ENCODE measurements at places on chromosomes 2 and 18.

DNA sequence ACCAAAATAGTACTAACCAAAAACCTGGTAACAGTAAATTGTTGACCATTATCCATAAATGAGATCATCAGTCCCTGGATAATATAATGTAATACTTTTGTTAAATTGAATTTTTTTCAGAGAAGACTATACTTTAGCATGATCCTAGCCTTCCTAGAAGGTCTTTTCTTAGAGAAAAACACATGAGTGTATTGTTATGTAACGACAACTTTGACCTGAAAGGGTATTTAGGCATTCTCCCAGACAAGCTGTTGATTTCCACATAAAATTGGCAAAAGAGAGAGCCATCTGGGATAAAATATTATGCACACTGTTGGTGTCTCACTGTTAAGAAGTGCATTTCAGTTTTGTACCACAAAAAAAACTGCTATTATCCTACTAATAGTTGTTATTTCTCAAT lies 120.0 kb upstream of the MAPRE2 start:
- no peak for DNase-seq

- DNase-seq = no peak
These were observed 1.0 kb upstream of the ROCK1 start for GRCh38 chr18:21112543-21113105.

DNA sequence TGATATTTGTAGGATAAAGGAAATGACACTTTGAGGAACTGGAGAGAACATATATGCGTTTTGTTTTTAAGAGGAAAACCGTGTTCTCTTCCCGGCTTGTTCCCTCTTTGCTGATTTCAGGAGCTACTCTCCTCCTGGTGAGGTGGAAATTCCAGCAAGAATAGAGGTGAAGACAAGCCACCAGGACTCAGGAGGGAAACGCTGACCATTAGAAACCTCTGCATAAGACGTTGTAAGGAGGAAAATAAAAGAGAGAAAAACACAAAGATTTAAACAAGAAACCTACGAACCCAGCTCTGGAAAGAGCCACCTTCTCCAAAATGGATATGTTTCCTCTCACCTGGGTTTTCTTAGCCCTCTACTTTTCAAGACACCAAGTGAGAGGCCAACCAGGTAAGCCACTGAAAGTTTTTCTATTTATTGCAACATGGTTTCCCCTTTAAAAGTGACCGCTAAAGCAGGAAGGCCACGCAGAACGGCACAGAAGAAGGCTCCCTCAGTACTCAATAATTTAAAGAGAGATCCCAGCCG lies 735 bp downstream of the NRP2 start:
- no peak for DNase-seq

DNA sequence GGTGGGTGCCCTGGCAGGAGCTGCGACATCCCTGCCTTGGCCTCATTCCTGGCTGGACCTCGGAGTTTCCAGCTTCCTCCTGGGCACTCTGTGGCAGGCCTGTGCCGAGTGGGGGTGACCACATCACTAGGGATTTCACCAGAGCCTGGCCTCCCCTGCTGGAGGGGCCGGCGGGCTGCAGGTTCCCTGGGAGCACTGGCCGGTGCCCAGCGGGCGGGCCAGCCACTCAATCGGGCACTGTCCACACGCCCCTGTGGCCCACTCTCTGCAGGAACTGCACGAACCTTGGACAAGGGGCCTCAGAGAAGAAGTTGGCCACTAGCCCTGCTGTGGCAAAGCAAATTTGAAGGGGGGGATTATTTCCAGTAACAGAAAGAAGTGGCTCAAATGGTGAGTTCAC lies 110.7 kb upstream of the APCDD1 start:
- no peak for DNase-seq

- DNase-seq = no peak
These were observed 569.9 kb downstream of the CPS1 start for GRCh38 chr2:211126256-211126655.

GRCh38 chr2:44477657-44478414 lies 116.1 kb downstream of the CAMKMT start:
- no peak for DNase-seq

DNA sequence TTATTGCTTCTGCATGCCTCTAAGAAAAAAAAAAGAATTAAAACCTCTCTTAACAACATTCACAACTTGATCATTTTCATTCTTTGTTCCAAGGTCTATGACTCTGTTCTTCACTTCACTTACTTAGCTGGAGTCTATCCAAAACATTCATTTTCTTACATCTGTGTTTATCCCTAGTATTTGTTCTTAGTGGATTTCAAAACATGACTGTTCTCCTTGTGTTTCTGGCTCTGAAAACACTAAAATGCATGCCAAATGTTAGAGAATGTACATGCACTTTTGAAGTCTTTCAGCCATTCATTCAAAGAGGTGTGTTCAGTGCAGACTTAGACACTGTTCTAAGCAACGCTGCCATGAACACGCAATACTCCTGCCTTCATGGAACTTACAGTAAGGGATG lies 138.8 kb downstream of the CNTNAP5 start:
- DNase-seq = no peak

- no peak for DNase-seq
These were observed 4.4 kb upstream of the ZEB2 start for GRCh38 chr2:144524118-144525009.

GRCh38 chr2:56191617-56192016 lies 7.8 kb downstream of the CCDC85A start:
- no peak for DNase-seq

DNA sequence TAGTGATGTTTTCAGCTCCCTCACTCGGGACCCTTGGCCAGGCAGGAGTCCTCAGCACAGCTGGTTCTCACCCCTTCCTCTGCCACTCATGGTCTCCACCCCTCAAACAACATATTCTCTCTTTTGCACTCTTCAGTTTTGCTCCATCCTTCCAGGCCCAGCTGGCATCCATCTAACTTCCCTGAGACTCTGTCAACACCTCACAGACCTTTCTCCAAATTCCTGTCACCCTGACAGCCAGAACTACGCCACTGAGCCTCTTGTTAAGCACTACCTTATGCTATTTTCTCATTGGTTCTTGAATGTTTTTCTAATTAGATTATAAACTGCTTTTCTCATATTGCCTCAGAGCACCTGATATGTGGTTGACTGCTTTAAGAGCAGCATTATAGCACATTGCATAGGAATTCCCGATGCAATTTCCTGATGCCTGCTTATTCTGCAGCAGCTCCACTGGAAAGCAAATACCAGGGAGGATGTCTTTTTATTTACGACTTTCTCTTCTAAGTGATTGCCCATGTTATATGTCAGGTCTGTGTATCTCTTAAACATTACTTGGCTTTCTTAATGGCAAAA lies 12.4 kb upstream of the INO80C start:
- DNase-seq = no peak

GRCh38 chr2:239502430-239503186 lies 101.8 kb upstream of the HDAC4 start:
- no peak for DNase-seq

DNA sequence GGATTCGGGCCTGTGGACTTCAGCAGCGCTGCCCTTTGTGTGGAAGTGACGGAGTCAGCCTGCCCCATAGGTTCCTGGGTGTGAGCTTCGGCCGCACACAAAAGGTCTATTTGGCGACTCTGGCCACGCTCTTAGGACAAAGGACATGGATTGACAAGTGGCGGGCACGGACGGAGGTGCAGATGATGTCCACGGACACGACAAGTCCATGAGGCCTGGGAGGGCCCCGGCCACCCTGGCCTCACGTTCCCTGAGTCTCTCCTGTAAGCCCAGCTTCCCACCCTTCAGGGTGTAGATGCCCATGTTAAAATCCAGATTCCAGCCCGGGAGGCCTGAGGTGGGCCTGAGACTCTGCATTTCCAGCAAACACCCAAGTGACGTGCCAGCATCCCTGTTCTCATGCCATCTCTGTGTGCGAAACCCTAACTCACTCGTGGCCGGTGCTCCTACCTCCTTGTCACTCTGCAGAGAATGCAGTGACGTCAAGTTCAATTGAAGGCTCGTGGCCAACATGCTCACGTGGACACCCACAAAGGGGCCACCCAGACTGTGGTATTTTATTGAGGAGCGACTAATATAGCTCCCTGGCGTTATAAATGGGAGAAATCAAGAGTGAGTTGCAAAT lies 111.7 kb downstream of the RTP5 start:
- DNase-seq = no peak

DNA sequence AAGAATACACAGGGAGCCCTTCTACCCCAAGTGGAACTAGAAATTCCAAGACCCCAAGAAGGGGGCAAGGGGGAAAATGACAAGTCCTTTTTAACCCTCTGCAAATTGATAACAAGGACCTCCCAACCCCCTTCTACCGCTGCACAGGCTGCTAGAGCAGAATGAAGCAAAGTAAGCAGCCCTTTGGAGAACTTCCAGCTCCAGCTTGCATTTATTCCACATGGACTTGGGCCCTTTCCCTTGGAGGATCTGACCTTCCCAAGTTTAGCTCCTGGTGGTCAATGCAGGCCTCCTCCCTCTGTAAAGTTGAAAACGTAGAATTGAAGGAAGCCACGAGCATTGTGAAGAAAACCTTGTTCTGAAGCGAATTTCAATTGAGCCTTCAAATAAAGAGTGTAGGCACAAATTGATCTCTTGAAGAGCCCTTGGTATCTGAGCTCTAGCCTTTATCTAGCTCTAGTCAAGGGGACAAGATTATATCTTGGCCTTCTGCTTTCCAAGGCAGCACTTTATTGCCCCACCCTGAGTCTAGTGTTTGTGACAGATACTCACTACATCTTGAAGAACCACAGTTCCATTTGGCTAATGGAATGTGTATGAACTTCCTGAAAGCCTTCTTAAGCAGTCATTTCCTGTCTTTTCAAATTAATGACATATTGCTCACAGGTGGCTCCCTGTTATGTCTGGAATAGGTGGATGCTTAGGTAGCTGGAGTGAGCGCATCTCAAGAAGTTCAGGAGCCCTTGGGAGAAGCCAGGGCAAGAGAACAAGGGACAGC lies 37.2 kb downstream of the SLC14A2 start:
- DNase-seq = no peak

DNA sequence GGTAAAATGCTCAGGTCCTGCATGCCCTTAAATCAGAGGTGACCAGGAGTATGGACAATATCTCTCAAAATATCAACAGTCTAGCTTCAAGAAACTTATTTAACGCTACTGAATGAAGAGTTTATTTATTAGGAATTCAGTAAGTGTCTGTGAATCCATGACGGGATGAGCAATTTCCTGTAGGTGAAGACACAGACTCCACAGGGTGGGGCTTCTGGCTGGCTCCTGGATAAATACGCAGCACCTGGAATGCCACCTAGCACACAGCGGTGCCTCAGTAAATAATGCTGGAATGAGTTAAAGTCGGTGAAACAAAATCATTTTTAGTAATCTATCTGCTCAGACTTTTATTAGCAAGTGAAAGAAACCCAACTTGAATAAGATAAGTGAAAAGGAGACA lies 29.4 kb upstream of the MBP start:
- no peak for DNase-seq

GRCh38 chr2:165508927-165509326 lies 39.4 kb downstream of the CSRNP3 start:
- no peak for DNase-seq

GRCh38 chr2:71892896-71893295 lies 254.8 kb downstream of the CYP26B1 start:
- no peak for DNase-seq

DNA sequence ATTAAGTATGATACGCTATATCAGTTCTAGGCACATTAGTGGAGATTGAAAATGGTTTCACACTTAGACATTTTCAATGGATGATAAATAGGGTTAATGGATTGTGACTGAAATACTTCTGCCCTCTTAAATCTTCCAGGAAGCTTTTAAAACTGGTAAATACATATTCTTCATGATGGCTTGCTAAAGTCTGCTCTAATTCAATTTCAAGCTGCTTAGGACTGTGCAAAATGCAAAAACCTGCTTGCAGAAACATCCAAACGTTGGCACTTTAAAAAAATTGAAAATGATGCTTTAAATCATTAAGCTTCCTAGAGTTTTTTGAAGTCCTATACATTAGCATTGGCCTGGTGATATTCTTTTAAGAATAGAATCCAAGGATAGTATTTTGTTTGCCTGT lies 214.8 kb upstream of the FSHR start:
- no peak for DNase-seq

DNA sequence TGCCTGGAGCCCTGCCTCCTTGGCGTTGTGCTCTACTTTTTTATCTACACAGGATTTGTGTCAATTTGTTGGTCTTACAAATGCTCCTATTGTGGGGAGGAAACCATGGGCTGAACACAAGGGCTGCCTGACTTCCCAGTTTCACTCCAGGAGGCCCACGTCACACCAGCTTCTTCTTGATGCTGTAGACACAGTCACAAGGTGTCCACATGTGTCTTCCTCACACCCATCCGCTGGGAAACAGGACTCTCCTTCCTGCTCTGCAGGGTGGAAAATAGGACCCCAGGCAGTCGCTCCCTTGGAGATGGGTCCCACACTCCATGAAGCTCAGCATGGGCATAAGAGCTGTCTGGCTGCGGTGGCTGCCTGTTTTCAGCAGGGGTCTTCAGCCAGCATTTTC lies 468.2 kb downstream of the EPHA4 start:
- no peak for DNase-seq

GRCh38 chr18:24913507-24914170 lies 438.3 kb downstream of the ZNF521 start:
- DNase-seq = no peak

GRCh38 chr2:235660484-235661082 lies 166.7 kb downstream of the AGAP1 start:
- no peak for DNase-seq

DNA sequence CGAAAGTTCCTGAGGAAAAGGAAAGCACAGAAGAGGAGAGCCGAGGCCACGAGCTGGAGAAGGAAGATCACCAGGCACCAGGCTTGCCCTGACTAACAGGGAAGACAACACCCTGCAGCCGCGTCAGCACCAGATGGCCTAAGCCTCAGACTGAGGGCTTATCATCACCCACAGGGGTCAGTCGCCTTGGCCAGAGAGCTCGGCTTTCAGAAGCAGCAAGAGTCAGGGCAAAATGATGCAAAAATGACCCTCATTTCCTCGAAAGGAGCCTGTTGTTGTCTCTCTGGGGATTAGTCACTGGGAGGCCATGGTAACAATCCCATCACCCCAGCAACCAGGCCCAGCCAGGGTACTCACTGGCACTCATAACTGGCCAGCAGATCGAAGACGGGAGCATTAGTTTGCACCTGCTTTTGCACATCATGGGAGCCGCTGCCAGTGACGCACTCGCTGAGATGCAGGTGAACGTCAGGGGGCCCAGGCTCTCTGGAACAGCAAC lies 42.7 kb upstream of the ZFP36L2 start:
- peak; percentile 59 for DNase-seq

DNA sequence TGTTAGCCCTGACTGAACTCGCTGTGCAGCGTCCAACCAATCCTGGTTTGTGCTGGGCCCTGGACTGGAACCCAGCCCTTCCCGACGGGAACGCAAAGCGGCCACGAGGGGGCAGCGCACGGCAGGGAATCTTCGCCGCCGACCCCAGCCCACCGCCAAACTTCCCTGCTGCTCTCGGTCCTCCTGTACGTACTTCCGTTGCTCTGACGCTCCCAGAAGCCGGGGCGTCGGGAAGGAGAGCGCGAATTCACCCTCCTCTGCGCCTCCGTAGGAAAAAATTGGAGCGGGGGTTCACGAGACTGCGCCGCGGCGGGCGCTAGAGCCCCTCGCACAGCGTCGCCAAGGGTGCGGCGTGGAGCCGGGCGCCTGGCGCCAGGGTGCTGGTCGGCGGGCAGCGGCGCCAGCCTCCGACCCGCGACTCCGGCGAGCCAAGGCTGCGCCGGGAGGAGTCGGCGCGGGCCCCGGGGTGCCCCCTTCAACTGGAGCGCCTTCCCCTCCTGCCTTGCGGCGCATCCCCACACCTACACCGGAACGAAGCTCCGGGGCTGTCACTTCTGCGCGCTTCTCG lies 873 bp upstream of the SH3RF3 start:
- peak; percentile 79 for DNase-seq

GRCh38 chr2:24708537-24709152 lies 84.5 kb downstream of the PTRHD1 start:
- peak; percentile 4 for DNase-seq
